Activated T-helper 1 cell treated with anti-CD3 and anti-CD28 coated beads, Interleukin-12 subunit alpha, Interleukin-12 subunit beta, Interleukin-2, Interleukin-4 antibody, amounts not matched to agents 30 ng/mL and 10 ng/mL and 1 ng/mL, durations not matched to agents 14 hours and 24 hours and 36 hours (primary cell): ENCODE measurements at places on chromosomes 16 and 17.

- no peak overlapping the region for H3K4me3 ChIP-seq
- no peaks in the 10 kb centered on the region for H3K36me3 ChIP-seq
- DNase-seq, result no peak
- H3K27ac ChIP-seq, result no peak overlapping the region
- H3K4me1 ChIP-seq, result no peaks in the 10 kb centered on the region
Measured at GRCh38 chr16:55534756-55535155, 25.9 kb downstream of the LPCAT2 start.

GRCh38 chr16:73062001-73062616 is 14.2 kb upstream of the ZFHX3 start:
- peaks cover 70% of the 10 kb centered on the region for H3K27me3 ChIP-seq
- H3K4me1 ChIP-seq, result peaks cover 8% of the 10 kb centered on the region
- DNase-seq, result no peak
- no peak overlapping the region for H3K4me3 ChIP-seq
- no peak overlapping the region for H3K27ac ChIP-seq

GRCh38 chr16:27269300-27270150 is 953 bp upstream of the NSMCE1 start:
- H3K4me1 ChIP-seq, result peaks cover 77% of the 10 kb centered on the region
- no peak for DNase-seq
- peak overlapping the region; percentile 96 for H3K4me3 ChIP-seq

GRCh38 chr16:66649636-66650205 is 45.2 kb downstream of the CMTM3 start:
- H3K4me3 ChIP-seq, result no peak overlapping the region
- no peak for DNase-seq

GRCh38 chr16:2597560-2597902 is 59.7 kb downstream of the PDPK1 start:
- H3K4me1 ChIP-seq, result peaks cover 17% of the 10 kb centered on the region
- no peak for DNase-seq
- peaks cover 6% of the 10 kb centered on the region for H3K36me3 ChIP-seq
- H3K27me3 ChIP-seq, result no peaks in the 10 kb centered on the region

DNA sequence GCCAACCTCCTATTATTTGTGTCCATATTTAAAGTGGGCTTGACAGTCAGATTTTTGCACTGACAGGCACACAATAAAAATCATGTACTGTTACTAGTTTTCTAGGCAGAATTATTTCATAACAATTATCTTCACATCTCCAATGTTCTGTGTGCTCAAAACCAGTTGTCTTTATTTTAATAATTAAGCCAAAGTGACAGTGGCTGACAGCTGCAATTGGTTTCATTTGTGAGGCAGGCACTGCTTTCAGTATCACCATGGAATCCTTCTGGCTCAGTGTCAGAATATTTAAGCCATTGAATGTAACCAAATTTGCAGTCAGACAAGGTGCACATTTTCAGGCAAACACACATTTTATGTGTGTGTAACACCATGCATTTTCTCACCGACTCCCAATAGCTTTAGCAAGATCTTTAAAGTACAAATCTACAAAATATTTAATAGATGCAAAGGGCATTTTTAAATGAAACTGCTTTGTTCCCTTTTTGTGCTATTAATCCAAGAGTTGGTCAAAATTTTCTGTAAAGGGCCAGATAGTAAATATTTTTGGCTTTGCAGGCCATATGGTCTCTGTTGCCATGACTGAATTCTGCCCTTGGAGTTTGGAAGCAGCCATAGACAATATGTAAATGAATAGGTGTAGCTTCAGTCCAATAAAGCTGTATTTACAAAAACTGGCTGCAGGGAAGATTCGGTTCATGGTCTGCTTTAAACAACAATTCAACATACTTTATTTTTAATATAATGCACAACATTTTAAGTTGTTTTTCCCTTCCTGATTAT is 486.0 kb downstream of the KCNJ2 start:
- no peak overlapping the region for H3K4me3 ChIP-seq
- no peaks in the 10 kb centered on the region for H3K36me3 ChIP-seq

- peaks cover 2% of the 10 kb centered on the region for H3K36me3 ChIP-seq
- peak; percentile 38 for DNase-seq
- H3K27me3 ChIP-seq, result no peaks in the 10 kb centered on the region
- H3K4me1 ChIP-seq, result peaks cover 9% of the 10 kb centered on the region
Measured at GRCh38 chr16:87278191-87279093, 38.8 kb downstream of the C16orf95 start.
